ENCODE measurements at places on chromosomes 2 and 18. TPM values are rescaled to one million over a fixed set of nuclear protein-coding genes. Genes with fewer than 3 reads are reported as not detected.

The SLC5A6 gene
- total RNA-seq: 46.0 TPM

- DNase-seq: no peak
These were observed 31.7 kb downstream of the ACMSD start for GRCh38 chr2:134869946-134870736.

GRCh38 chr2:16682431-16683118 lies 16.9 kb upstream of the CYRIA start:
- DNase-seq: no peak

DNA sequence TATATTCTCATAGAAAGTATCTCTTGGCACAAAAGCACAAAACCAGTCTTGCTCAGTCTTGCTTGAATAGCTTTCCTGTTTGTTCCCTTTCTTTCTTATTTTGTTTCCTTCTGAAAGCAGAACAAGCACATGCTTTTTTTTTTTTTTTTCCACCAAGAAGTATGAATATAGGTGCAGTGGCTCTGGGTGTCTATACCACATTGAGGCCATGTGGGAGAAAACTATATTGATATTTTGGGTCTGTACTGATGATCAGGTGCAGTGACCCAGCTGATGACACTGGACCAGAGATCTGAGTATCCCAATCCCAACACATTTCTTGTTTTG lies 28.7 kb downstream of the GEMIN6 start:
- no peak for DNase-seq

GRCh38 chr2:67156796-67157195 lies 240.3 kb upstream of the ETAA1 start:
- DNase-seq: no peak

DNA sequence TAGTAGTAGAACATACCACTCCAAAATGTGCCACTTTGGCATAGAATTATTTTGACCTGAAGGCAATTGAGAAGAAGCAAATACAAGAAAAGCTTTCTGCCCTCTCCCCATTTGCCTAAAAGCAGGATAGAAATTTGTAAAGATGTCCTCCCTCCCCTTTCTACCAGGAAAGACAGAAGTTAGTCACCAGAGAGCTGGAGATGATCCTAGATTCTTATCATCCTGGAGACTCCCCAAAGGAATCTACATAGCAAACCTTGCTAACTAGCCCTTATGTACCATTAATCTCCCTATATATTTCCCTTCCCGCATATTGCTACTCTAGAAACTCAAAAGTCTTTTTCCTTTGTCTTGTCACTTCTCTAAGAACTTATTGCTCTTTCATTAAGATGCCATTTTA lies 12.6 kb upstream of the TMEM37 start:
- DNase-seq: peak; percentile 20

DNA sequence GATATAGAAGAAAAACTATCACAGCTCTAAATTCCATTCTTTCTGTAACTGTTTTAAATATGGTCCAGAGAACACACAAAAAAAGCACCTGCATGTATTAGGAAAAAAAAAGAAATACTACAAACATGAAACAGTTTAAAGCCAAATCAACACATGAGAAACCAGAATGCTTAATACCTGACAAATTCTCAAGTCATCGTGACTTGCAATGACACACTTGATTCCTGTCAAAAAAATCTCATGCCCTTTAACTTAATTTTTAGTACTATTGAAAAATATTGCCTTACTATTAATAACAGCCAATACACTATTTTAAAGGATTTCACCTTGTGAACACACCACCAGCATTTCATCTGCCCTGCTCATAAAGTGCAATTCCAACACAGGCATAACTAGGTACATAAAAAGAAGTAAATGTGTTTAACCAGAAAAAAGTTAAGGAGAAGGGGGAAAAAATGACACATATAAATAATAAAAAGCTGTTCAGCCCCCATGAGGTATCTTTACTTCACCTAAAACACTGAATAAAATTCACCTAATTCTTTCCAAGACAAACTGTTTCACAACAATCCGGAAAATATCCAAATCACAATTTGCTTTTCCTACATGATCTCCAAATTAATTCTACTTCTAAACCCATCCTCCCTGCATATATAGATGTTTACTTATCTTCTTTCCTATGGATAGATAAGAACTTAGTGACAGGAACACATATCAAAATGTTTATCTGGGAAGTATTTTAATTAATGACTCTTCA lies 10.8 kb downstream of the ROCK2 start:
- DNase-seq: no peak

- DNase-seq: peak; percentile 78
These were observed 10.7 kb downstream of the RPL31 start for GRCh38 chr2:101012706-101013181.

DNA sequence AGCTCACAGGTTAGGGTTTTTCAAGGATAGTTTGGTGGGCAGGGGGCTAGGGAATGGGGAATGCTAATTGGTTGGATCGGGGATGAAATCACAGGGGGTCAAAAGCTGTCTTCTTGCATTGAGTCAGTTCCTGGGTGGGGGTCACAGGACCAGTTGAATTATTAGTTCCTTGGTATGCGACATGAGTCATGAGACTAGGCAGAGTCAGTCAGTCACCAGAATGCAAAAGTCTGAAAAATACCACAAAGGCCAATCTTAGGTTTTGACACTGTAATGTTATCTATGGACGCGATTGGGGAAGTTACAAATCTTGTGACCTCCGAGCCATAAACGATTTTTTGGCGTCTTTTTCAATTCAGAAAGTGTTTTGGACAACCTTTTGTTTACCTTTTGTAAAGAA lies 101.2 kb downstream of the ZNF519 start:
- no peak for DNase-seq

- no peak for DNase-seq
These were observed 61.9 kb downstream of the RAB10 start for GRCh38 chr2:26095758-26096157.

GRCh38 chr2:101762451-101763171 lies 65.1 kb downstream of the MAP4K4 start:
- DNase-seq: no peak
